ENCODE measurements at places on chromosomes 5 and 9. TPM values are rescaled to one million over a fixed set of nuclear protein-coding genes. Genes with fewer than 3 reads are reported as not detected.
A peak's percentile ranks its signal among the peaks of the same experiment; 100 is the strongest.

- H3K4me3 ChIP-seq = no peak overlapping the region
- no peaks in the 10 kb centered on the region for H3K27me3 ChIP-seq
- no peak for DNase-seq
- no peaks in the 10 kb centered on the region for H3K36me3 ChIP-seq
- no peak overlapping the region for H3K27ac ChIP-seq
Measured at GRCh38 chr5:164301708-164302107, 796.3 kb downstream of the MAT2B start.

DNA sequence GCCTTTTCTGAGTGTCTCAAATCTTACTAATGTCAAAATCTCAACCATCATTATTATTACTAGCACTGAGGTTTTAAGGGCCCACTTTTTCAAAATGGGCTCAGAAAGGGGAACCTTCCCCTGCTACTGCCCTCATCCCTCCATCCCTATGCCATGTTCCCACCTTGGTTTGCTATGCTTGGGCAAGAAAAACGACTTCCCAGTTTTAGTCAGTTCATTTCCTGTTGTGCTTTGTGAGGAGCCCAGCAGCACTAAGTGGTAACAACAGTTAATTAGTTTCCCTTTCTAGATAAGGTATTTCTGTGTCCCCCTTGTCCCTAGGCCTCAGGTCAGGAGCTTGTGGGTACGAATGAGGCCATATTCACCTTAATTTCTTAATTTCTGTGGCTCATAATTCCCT lies 595.2 kb downstream of the RAB3C start:
- no peak overlapping the region for H3K27ac ChIP-seq
- H3K4me1 ChIP-seq = no peaks in the 10 kb centered on the region
- H3K4me3 ChIP-seq = no peak overlapping the region
- H3K27me3 ChIP-seq = no peaks in the 10 kb centered on the region
- DNase-seq = no peak

ABCA2 gene
- 356 TPM for total RNA-seq

- H3K27ac ChIP-seq = no peak overlapping the region
- H3K4me1 ChIP-seq = no peaks in the 10 kb centered on the region
- H3K4me3 ChIP-seq = no peak overlapping the region
Measured at GRCh38 chr9:87120610-87121009, 173.3 kb upstream of the GAS1 start.

- no peak overlapping the region for H3K27ac ChIP-seq
- H3K27me3 ChIP-seq = no peaks in the 10 kb centered on the region
- peaks cover 24% of the 10 kb centered on the region for H3K36me3 ChIP-seq
- peak; percentile 81 for DNase-seq
- H3K4me3 ChIP-seq = peak overlapping the region; percentile 61
Measured at GRCh38 chr9:128341435-128341849, 1.1 kb downstream of the SLC27A4 start.

GRCh38 chr9:134469041-134469875 lies 143.0 kb downstream of the RXRA start:
- no peaks in the 10 kb centered on the region for H3K27me3 ChIP-seq
- DNase-seq = no peak
- H3K27ac ChIP-seq = no peak overlapping the region
- H3K36me3 ChIP-seq = no peaks in the 10 kb centered on the region
- no peak overlapping the region for H3K4me3 ChIP-seq

MARCOL gene
- not detected for total RNA-seq

FBXL7 gene
- total RNA-seq = not detected

DNA sequence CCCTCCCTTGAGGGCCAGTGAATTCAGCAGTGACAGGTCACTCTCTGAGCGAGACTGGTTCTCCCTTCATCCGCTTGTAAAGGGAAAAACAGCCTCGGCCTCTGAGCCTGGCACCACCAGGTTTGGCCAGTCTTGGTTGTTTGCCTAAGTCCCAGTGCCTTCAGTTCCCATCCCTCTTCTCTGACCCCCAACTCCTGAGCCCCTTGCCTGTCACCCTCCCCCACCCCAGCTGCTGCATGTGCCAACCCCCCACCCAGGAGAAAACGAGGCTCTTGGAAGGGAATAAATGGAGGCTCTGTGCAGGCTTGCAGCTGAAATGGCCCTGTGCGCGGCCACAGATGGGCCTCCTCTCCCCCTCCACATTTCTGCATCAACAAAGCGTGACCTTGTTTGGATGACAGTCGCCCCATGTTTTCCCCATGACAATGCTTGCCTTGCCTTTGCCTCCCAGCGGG lies 3.1 kb downstream of the URM1 start:
- H3K36me3 ChIP-seq = peaks cover 11% of the 10 kb centered on the region
- no peak overlapping the region for H3K27ac ChIP-seq
- DNase-seq = no peak
- no peak overlapping the region for H3K4me3 ChIP-seq

PCDHA6 gene
- total RNA-seq = not detected

- no peak overlapping the region for H3K4me3 ChIP-seq
- H3K4me1 ChIP-seq = peaks cover 5% of the 10 kb centered on the region
- no peak overlapping the region for H3K27ac ChIP-seq
- H3K36me3 ChIP-seq = no peaks in the 10 kb centered on the region
Measured at GRCh38 chr9:133572821-133573361, 36.3 kb downstream of the FAM163B start.

- no peaks in the 10 kb centered on the region for H3K27me3 ChIP-seq
- DNase-seq = no peak
- no peak overlapping the region for H3K27ac ChIP-seq
- H3K36me3 ChIP-seq = no peaks in the 10 kb centered on the region
- peaks cover 4% of the 10 kb centered on the region for H3K4me1 ChIP-seq
- no peak overlapping the region for H3K4me3 ChIP-seq
Measured at GRCh38 chr9:122103985-122104384, 10.9 kb upstream of the TTLL11 start.

- no peak for DNase-seq
- H3K36me3 ChIP-seq = no peaks in the 10 kb centered on the region
- H3K27ac ChIP-seq = no peak overlapping the region
- H3K27me3 ChIP-seq = no peaks in the 10 kb centered on the region
- H3K4me1 ChIP-seq = peaks cover 9% of the 10 kb centered on the region
- no peak overlapping the region for H3K4me3 ChIP-seq
Measured at GRCh38 chr9:131873335-131873734, 133.5 kb upstream of the RAPGEF1 start.

SLC46A2 gene
- 0.64 TPM for total RNA-seq

GRCh38 chr9:5945112-5945511 lies 54.4 kb downstream of the MLANA start:
- no peak overlapping the region for H3K4me3 ChIP-seq
- H3K27me3 ChIP-seq = no peaks in the 10 kb centered on the region
- H3K27ac ChIP-seq = no peak overlapping the region
- no peak for DNase-seq
- no peaks in the 10 kb centered on the region for H3K36me3 ChIP-seq

DNA sequence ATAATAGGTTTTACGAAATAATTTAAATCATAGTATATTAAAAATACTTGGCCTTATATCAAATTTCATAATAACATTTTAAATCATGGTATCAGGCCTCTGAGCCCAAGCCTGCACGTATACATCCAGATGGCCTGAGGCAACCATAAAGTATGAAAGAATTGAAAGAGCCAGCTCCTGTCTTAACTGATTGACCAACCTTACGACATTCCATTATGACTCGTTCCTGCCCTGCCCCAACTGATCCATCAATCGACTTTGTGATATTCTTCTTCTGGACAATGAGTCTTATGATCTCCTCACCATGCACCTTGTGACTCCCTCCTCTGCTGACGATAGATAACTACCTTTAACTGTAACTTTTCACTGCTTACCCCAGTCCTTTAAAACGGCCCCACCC lies 545.0 kb downstream of the MTRR start:
- no peaks in the 10 kb centered on the region for H3K36me3 ChIP-seq

- H3K27me3 ChIP-seq = no peaks in the 10 kb centered on the region
- DNase-seq = no peak
- H3K4me1 ChIP-seq = peaks cover 40% of the 10 kb centered on the region
- H3K27ac ChIP-seq = peak overlapping the region; percentile 12
- no peaks in the 10 kb centered on the region for H3K36me3 ChIP-seq
Measured at GRCh38 chr5:67200809-67201562, 4.4 kb upstream of the CD180 start.

- no peak for DNase-seq
- H3K4me1 ChIP-seq = peaks cover 31% of the 10 kb centered on the region
- peaks cover 37% of the 10 kb centered on the region for H3K27me3 ChIP-seq
- H3K4me3 ChIP-seq = no peak overlapping the region
- H3K36me3 ChIP-seq = no peaks in the 10 kb centered on the region
Measured at GRCh38 chr5:181168595-181169118, 21.3 kb downstream of the OR2V2 start.

- H3K27ac ChIP-seq = no peak overlapping the region
- no peak for DNase-seq
- no peak overlapping the region for H3K4me3 ChIP-seq
- peaks cover 95% of the 10 kb centered on the region for H3K36me3 ChIP-seq
- no peaks in the 10 kb centered on the region for H3K4me1 ChIP-seq
Measured at GRCh38 chr5:38948501-38948900, 102.7 kb downstream of the OSMR start.

GADD45G gene
- total RNA-seq = 3.2 TPM

DNA sequence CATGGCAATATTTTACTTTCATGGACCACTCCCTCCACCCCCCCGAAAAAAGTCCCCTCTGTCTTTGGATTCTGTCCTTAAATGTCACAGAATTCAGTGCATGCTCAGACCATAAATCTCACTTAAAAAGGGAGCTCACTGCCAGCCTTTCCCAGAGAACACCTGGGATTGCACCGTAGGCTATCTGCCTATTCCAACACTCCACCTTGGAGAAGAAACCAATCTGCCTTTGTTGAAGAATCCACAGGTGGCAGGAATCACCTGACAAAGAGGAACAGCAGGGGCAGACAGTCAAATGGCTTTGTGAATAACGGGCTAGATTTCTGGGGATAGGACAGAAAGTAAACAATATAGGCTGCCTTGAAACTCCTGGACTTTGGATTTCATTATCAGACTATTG lies 306.7 kb upstream of the BRINP1 start:
- H3K27ac ChIP-seq = no peak overlapping the region
- H3K27me3 ChIP-seq = no peaks in the 10 kb centered on the region

GCNT1 gene
- 8.6 TPM for total RNA-seq

DNA sequence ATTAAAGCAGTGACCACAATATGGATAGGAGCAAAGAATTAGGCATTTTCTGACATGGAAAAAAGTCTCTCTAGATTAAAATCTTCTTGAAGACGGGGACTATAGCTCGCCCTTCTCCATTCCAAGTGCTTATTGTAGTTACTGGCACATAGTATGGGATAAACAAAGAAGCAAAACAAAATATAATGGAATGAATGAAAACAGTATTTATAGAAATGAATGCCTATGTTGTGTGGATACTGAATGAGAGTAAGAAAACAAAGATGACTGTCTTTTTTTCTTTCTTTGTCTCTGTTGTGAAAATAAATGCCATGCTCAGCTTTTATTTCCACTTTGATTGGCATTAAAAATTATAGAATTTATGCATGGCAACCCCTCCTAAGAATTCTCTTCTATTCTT lies 1414.3 kb upstream of the ACO1 start:
- H3K27ac ChIP-seq = no peak overlapping the region
- no peaks in the 10 kb centered on the region for H3K27me3 ChIP-seq
- no peaks in the 10 kb centered on the region for H3K4me1 ChIP-seq
- no peaks in the 10 kb centered on the region for H3K36me3 ChIP-seq
- no peak overlapping the region for H3K4me3 ChIP-seq

- H3K4me3 ChIP-seq = no peak overlapping the region
- H3K4me1 ChIP-seq = no peaks in the 10 kb centered on the region
Measured at GRCh38 chr9:26744191-26744965, 148.2 kb downstream of the CAAP1 start.

DNA sequence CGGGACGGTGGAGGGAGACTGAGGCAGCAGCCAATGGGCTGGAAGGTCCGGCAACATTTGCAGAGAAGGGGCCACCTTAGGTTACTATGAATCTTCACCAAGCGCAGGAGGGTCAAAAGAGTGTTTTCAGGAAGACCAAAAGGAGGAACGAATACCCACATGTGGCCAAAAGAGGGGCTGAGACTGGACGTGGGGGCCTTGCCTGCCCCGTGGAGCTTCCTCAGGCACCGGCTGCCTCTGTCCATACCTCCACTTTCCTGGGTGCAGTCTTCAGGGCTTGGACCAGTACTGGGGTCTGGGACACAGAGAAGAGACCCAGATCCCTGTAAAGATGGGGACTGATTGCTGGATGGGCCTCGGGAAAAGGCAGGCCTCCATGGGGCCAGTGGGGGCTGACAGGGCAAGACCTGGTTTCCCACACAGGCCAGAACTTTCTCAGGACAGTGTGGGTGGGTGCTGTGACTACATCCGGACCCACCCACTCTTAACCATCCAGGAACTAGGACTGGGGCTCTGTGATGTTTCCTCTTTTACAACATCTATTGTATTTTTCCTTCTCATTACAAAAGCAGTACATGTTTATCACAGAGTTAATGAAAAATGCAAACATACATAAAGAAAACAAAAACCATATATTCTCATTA lies 294.7 kb downstream of the ZSWIM6 start:
- H3K36me3 ChIP-seq = no peaks in the 10 kb centered on the region
- H3K4me3 ChIP-seq = peak overlapping the region; percentile 25
- DNase-seq = no peak
- no peak overlapping the region for H3K27ac ChIP-seq

DNA sequence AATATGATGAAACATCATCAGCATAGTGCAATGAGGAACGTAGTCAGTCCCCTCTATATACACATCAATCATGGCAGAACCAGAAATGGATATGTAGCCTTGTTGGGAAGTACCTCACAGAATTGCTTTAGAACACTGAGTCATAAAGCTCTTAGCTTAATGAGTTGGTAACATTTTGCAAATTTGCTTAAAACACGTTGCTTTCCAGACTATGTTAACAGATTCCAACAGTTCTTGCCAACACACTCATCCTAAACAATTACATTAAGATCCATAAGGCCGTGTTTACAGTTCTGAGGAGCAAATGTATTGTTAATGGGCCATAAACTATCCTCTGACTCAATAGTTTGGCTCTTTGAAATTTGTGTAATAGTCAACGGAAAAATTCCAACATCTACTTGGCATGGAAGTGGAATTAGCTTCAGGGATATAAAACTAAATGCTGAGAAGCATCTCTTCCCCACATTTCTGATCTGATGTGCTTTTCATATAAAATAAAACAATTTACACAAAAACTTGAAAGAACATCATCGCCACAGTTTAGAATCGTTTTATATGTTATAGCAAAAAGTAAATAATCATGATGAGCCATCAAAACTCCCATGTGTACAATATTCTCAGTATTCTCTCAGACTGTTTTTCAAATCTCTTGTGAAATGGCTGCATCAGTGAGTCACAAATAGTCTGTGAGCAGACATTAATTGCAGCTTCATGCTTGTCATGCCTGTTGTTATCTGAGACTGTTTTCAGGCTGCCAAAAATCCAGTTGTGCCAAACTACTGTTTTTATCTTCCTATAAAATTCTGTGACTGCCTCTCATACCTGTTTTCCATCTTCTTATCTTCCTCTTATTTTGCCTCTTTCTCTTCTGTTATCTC lies 291.9 kb downstream of the COX7C start:
- H3K27ac ChIP-seq = no peak overlapping the region
- no peaks in the 10 kb centered on the region for H3K4me1 ChIP-seq
- H3K36me3 ChIP-seq = no peaks in the 10 kb centered on the region
- DNase-seq = no peak
- no peak overlapping the region for H3K4me3 ChIP-seq

GPR150 gene
- 0.89 TPM for total RNA-seq

- no peak for DNase-seq
- H3K27me3 ChIP-seq = peaks cover 92% of the 10 kb centered on the region
- no peaks in the 10 kb centered on the region for H3K36me3 ChIP-seq
- H3K4me3 ChIP-seq = no peak overlapping the region
- no peak overlapping the region for H3K27ac ChIP-seq
Measured at GRCh38 chr5:77636641-77637169, 1.8 kb downstream of the OTP start.

LCN1 gene
- total RNA-seq = not detected

IL3 gene
- total RNA-seq = not detected

WNT8A gene
- not detected for total RNA-seq
